NCI-H446 (cell line): ENCODE measurements at places on chromosomes 3 and 15.
A peak's percentile ranks its signal among the peaks of the same experiment; 100 is the strongest.

GRCh38 chr3:28745436-28745835 lies 396.8 kb upstream of the AZI2 start:
- DNase-seq, result no peak

DNA sequence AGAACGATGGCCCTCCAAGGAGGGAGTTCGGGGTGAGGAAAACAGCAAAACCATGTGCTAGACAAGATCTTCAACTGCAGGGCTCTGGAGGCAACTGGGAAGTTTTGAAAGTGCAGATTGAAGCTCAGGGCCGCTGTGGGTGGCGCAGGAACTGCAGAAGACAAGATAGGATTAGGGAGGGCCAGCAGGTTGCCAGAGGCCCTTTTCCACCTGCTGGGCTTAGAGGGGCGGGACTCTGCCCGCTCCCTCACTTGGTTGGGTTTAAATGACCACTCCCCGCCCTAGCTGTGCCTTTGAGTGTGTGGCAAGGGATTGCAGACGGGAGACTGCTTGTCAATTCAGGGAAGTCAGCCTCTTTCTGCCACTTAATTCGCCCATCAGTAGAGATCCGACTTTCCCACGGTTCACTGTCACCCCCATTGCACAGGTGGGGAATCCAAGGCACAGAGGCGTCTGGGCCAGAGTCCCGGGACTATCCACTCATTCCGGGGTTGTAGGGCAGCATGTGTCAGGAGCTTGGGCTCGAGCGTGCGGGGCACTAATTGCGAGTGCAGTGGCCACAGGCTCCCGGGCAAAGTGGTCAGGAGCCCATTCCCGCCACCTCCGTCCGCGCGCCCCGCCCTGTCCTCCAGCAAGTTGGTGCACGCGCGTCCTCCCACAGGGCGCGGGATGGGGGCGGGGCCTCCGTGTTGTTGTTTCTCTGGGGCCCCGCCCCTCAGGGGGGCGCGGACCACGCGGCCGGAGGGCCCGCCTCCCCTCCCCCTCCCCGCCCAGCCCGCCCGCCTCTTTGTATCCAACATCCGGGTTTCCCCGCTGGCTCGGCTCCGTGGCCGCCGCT lies at the start of gene ACVR2B:
ACVR2B (plus strand) TSS at position 816 of the 838 bp plus-strand sequence. CDS start 433 bp downstream, outside the sequence.
- peak; percentile 83 for DNase-seq

DNA sequence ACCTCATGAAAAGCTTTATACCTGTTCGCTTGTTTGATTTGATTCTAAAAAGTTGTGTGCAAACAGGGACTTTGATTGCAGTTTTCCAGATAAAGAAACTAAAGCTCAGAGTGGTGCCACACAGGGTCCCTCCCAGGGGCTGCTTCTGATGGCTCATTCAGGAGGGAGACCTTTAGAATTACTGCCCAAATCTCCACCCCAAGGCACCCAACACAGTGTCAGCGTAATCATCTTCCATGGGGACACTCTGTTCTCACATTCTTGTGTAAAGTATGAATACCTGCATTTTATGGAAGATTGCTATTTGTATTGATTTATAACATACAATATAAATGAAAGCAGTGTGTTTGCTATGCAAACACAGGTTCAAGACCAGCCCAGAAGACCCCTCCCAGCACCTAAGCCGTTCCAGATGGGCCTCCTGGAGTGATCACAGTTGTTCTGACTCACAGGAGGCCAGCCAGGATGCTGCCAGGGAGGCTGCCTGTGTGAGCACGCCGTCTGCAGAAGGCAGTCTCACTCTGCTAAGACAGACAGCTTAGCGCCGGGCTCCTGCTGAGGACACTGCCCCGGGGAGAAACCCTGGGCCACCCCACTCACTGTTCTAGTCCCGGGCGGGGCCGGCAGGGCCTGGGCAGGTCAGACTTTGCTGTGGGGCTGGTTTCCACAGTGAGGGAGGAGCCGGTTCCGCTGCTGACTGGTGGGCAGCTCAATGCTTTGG lies 185.6 kb downstream of the FAM43A start:
- DNase-seq, result peak; percentile 91

- no peak for DNase-seq
These were observed 31.6 kb downstream of the DNAJB8 start for GRCh38 chr3:128435058-128435457.

GRCh38 chr3:95134693-95135413 lies 1072.0 kb downstream of the NSUN3 start:
- no peak for DNase-seq

- no peak for DNase-seq
These were observed 23.2 kb downstream of the LIPC start for GRCh38 chr15:58454950-58455401.

- DNase-seq, result no peak
These were observed 271.4 kb downstream of the ARRDC4 start for GRCh38 chr15:98231696-98232440.

GRCh38 chr3:163547014-163547685 lies 1531.1 kb downstream of the SI start:
- no peak for DNase-seq

- DNase-seq, result peak; percentile 15
These were observed 2.7 kb downstream of the ZMAT3 start for GRCh38 chr3:179068779-179069530.

GRCh38 chr15:31096563-31096962 lies 5.0 kb downstream of the TRPM1 start:
- no peak for DNase-seq

- DNase-seq, result no peak
These were observed at the start of gene LXN for GRCh38 chr3:158672215-158673176. Gene LXN, minus strand, starts transcription at chr3:158672648. Its CDS starts 170 bp downstream, at chr3:158672478.

DNA sequence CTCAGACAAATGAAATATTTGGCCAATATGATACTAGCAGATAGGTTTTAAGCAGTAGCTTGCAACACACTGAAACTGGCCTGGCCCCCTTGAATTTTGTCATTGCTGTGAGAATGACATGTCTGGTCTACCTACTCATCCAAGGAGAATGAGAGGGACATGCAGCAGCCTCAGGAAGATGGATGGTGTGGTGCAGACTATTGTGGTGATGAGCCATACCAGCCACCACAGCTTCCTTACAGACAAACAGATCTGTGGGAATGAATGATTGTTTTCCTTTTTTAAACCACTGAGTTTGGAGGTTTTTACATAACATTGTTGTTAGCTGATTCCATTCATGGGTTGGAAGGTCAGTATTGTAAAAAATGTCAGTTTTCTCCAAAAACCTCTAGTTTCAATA lies 133.7 kb upstream of the POU1F1 start:
- no peak for DNase-seq

- peak; percentile 96 for DNase-seq
These were observed 76.5 kb downstream of the HMG20A start for GRCh38 chr15:77497110-77497737.

DNA sequence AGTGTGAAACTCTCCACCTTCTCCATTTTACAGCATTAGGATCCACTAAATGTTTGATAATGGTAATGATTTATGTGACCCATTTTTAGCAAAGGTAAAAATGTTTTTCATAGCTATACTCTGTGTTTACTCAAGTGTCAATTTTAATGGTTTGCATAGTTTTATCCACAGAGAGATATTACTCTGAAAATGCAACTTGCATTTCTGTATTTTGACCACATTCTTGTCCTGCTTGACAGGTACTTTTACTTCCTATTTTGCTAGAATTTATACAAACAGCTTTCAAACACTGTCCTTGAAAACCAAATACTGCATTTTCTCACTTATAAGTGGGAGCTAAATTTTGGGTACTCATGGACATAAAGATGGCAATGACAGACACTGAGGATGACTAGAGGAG lies 62.9 kb downstream of the SERPINI1 start:
- DNase-seq, result no peak

DNA sequence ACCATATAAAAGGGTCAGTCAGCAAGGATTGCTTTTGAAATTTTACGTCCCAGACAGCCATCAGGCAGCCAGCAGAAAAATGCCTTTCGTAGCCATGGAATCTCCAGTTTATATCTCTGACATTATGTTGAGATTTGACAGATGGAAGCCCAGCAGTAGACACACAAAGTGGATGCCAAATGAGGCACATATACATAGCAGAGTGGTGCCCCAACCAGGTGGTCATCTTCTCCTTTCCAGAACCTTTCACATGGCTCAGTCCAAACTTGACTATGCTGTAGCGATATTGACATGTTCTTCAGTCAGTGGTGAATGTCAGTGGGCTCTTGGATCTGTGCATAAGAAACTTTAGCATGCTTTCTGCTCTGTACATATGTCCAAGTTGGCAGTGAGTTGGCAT lies 123.3 kb upstream of the GBE1 start:
- DNase-seq, result no peak

DNA sequence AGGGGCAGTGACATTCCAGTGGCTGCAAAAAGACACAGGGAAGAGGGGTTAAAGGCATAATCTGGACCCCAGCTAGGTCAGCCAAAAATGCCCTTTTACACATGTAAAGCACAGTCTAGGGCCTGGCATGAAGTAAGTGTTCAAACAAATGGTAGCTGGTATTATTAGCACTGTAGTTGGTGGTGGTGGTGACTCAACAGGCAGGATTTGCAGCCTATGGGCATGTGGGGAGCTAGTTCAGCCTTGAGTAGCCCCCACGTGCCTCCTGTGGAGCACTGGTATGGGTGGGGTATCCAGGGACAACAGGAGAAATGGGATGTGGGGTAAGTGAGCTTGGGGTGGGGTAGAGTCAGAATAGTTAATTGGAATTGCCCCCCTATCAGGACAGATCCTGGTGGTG lies 27.6 kb downstream of the DNASE1L3 start:
- DNase-seq, result no peak

DNA sequence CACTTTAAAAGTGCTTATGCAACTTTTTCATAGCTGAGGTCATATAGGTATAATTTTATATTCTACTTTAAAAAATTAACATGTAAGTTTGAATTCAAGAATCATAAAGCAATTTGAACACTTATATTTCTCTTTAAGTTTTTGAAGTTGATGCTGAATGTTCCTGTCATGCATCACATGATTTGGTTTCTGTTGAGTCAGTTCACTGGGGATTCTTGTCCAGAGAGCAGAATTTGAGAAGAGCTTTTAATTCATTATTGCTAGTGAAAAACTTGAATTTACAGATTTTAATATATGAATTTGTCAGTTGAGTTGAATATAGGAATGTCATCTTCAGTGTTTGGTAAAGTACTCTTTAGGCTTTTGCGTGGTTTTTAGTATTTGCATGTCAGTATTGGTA lies 7.9 kb downstream of the SLC25A26 start:
- no peak for DNase-seq

DNA sequence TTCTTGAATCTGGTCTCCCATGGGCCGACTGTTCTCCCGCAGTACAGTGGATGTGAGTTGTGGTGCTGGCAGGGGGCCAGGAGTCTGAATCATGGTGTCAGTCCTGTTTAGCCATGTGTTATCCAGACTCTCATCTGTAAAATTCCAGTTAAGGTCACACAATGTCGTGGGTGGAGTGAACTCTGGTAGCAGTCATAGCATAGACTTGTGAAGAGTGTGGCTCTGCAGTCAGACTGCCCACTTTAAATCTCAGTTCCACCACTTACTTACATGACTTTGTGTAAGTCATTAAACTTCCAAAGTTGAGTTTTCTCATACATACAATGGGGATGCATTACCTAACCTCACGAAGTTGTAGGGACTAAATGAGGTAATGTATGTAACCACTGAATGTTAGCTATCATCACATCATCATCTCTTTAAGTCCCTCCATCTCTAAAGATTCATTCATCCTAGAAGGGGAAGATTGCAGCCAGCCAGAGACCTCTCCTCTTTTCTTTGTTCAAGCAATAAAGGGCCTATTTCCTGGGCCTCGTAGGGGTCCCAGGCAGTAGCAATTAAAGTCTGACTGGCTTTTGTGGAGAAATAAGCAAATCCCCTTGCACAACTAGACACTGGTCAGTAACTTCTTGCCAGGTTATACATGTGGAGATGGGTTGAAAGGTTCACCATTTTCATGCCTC lies 93.9 kb downstream of the PCCB start:
- no peak for DNase-seq

DNA sequence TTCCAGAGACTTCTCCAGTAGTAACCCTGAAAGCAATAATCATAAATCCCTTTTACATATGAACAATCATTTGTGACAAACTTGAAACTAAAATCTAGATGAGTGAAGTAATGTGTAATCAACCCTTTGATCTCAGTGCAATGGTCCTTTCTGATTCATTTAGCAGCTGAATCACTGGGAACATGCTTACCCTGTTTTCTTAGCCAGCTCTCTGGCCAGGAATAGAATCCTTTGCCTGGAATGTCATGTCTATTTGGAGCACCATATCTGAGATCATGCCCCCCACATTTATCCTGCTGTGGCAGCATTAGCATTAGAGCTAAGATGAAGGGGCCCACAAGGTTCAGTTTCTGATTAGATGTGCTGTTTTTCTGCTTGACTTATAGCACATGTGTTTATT lies 309.8 kb downstream of the OXSM start:
- DNase-seq, result no peak

GRCh38 chr3:177752831-177753230 lies 555.5 kb upstream of the TBL1XR1 start:
- DNase-seq, result no peak

DNA sequence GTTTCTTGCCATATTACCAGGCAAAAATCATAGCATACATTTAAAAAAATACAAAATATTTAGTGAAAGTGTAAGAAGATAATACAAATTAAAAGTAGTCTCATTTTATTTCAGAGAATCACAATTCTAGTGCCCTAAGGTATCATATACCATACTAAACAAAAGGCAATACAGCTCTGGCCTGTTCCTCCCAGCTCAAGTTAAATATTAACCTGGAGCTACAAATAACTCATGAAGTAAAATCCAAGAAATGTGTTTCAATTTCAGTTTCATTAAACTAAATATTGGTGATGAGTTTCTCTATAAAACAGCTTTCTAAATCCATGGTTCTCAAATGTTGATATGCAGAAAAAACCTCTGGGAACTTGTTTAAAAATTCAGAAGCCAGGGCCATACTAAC lies 67.7 kb downstream of the INO80 start:
- DNase-seq, result no peak

GRCh38 chr3:44248152-44248551 lies 6.5 kb downstream of the TOPAZ1 start:
- DNase-seq, result no peak

DNA sequence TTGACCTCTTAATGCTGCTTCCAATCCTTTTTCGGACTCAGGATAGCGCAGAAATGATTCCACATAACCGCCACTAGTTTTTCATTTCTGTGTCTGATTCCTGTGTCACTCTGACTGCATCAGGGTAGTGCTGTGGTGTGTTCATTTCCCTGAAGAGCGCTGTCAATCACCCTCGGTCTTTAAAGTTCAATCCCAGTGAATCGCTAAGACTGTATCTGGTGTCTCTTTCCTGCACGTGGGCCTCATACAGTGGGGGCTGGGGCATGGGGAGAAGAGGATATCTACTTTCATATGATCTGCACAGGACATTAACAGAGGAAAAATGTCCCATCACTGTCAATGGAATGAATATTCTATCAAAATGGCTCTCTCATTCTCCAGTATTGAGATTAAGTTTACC lies 32.9 kb upstream of the BNIP2 start:
- DNase-seq, result no peak

DNA sequence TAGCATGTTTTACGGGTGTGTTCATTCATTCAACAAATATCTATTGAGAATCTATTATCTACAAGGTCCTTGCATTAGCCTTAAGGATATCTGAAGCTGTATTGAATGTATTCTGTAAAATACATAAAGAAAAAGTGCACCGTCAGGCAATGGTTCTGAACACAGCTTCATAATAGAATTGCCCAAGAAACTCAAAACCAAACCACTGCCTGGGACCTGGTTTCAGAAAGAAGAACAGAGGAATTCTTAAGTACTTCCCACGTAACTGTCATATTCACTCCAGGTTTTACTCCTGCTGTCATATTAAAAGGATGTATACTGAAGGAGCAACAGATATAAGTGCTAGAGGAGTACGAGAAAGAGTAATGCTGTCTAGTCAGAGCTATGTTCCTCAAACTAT lies 115.9 kb downstream of the FGF12 start:
- no peak for DNase-seq
